ENCODE measurements at places on chromosomes 12 and 14.

GRCh38 chr12:16492240-16492639 is 113.7 kb downstream of the LMO3 start:
- no peak for DNase-seq

DNA sequence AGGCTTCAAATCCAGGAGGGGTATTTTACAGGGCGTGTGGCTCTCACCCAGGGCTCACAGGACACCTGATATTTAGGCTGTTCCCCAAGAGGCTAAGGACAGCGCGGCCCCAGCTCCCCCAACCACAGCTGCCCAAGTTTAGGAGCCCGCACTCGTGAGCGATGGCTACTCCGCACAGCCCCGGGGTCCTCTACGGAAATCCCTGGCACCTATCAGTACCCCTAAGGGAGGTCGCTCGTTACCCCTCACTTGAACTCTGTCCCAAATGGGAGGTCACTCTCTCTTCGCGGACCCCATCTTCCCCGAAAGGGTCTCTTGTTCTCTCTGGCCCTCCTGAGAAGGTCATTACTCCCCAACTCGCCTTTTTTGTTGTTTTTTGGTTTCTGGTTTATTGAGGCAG is 708 bp upstream of the P2RX4 start:
- no peak for DNase-seq

DNA sequence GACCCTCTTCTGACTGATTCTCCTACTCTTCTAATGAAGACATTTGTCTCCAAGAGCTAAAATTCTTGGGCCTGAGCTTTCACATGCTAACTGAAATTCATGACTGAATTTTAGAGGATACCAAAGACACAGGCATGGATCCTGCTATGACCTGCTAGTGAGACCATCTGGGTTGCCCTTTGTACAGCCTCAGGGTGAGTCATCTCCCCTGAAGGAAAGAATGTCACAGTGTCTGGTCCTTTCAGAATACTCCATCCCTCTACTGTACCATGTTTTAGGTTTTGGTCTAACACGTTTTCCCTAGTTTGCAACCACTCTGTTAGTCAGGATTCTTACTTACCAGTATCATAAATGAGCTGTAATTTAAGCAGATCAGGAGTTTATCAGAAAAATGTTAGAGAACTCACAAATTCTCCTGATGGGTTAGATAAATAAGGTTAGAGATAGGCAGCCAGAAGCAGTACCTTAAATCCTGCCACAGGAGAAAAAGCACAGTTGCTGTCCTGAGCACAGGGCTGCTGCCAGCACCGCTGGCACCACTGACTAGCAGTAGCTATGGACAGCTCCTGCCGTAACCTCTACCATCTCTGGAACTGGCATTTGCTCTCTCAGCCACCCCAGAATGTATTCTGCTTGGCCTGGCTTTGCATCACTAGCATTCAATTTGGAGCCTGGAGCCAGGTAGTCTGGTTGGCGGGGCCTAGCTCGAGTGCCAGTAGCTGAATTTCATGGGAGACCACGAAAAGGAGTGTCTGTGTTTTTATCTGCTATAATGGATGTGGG is 127.6 kb downstream of the ANO6 start:
- no peak for DNase-seq

GRCh38 chr14:55771242-55771981 is 191.4 kb downstream of the KTN1 start:
- DNase-seq: no peak

DNA sequence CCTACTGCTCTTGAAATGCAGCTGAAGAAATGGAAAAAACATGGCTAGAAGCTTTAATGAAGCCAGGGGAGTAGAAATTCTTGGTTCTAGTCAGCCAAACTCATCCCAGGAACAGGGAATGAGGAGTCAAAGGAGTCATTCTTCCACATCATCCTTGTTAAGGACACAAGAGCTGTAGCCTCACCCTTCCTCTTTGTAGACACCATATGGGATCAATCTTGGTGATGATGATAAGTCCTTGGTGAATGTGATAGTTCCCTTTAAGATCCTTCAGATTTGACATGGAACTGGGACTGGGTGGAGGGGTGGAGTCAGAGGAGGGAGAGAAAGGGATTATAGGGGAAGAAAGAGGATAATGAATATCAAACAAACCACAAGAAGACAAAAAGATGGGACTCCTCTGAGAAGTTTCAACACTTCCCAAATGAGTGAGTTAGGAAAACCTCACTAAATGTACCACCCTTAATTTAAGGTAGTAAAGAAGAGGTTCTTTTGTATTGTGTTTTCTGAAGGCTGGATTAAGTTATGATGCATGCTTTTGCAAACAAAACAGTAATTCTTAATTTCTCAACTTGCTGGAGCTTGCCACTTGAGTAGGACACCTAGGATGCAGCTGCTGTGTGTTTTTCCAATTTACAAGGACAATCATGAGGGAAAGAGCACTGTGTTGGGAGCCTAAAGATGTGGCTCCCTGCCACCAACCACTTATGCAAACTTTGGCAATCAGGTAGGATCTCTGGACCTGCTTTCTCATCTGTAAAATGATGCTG is 104.0 kb downstream of the WIF1 start:
- DNase-seq: no peak

GRCh38 chr14:54487771-54488170 is 1.0 kb downstream of the GMFB start:
- DNase-seq: no peak

GRCh38 chr12:23525450-23526072 is 423.9 kb downstream of the SOX5 start:
- DNase-seq: no peak

DNA sequence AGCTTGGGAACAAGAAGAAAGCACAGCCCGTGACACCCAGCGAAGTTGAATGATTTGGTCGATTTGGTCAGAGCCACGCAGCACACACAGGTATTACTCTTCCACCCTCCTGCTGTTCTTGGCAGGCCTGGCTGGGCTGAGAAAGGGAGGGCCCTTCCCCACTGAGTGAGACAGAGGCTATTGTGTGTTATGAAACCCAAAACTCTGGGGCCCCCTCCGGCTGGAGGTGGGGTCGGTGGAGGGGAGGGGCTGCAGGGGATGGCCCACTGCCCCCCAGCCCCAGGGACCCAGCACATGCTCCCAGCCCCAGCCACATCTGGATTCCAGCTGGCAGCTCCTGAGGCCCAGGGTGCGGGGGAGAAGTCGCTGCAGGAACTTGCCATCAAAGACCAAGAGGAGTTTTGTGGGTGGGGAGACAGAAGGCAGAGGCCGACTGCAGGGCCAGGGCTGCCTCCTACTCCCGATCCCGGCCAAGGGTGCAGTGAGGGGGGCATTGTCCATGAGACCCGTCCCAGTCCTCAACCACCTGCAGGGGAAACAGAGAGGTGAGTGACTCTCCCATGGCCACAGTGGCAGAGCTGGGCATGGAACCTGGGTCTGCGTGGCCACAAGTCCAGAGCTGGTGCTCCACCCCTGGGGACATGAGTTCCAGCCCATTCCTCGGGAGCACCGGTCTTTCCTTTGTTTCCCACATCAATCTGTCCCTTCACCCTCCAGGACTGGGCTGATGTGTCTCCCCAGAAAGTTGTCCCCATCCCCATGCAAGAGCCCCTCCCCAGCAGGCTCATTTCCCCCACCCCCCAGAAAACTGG is 8.7 kb downstream of the TMEM119 start:
- DNase-seq: no peak

- no peak for DNase-seq
Measured at GRCh38 chr14:95322651-95323050, 2.9 kb upstream of the CLMN start.

Measured in T-helper 17 cell (primary cell).